ENCODE measurements at places on chromosomes 16 and 17. TPM values are rescaled to one million over a fixed set of nuclear protein-coding genes. Genes with fewer than 3 reads are reported as not detected.

The NEURL4 gene
- total RNA-seq: 18.9 TPM

The NHLRC4 gene
- 4.7 TPM for total RNA-seq

The KRT39 gene
- 0.17 TPM for total RNA-seq

The KRT37 gene
- not detected for total RNA-seq

The METTL16 gene
- total RNA-seq: 8.6 TPM

The CCDC200 gene
- total RNA-seq: 0.16 TPM

The ACACA gene
- 47.0 TPM for total RNA-seq

The STAT5A gene
- total RNA-seq: 21.1 TPM

The PRSS36 gene
- total RNA-seq: 0.17 TPM

The CMTM2 gene
- total RNA-seq: not detected

The TBX21 gene
- total RNA-seq: not detected

The SLC16A11 gene
- total RNA-seq: 0.16 TPM

The PHB1 gene
- total RNA-seq: 167 TPM

The SOCS3 gene
- total RNA-seq: 62.7 TPM

The TP53TG3B gene
- total RNA-seq: not detected

The TNFRSF17 gene
- total RNA-seq: not detected

The PRR15L gene
- not detected for total RNA-seq

The HSPB9 gene
- total RNA-seq: not detected

The LRRC36 gene
- total RNA-seq: not detected

The NKD1 gene
- under 0.01 TPM for total RNA-seq

The CAPNS2 gene
- 1.7 TPM for total RNA-seq

The KCNJ18 gene
- not detected for total RNA-seq

The ST6GALNAC1 gene
- not detected for total RNA-seq

The ATAD5 gene
- total RNA-seq: 0.17 TPM

The MTHFSD gene
- 18.3 TPM for total RNA-seq

The EPN3 gene
- total RNA-seq: not detected

The ELMO3 gene
- 0.32 TPM for total RNA-seq

The NATD1 gene
- total RNA-seq: 2.5 TPM

The SULT1A2 gene
- not detected for total RNA-seq

The ATP2C2 gene
- total RNA-seq: not detected

The GRIN2A gene
- total RNA-seq: 0.32 TPM

The CCL23 gene
- not detected for total RNA-seq

The CD300LB gene
- not detected for total RNA-seq

The ITGAL gene
- not detected for total RNA-seq

The GAS2L2 gene
- not detected for total RNA-seq

The ABCC11 gene
- 0.32 TPM for total RNA-seq

The CDC42EP4 gene
- 46.3 TPM for total RNA-seq

The PITPNC1 gene
- total RNA-seq: 22.5 TPM

The IKZF3 gene
- total RNA-seq: not detected

The OTOP2 gene
- not detected for total RNA-seq

The KRTAP4-9 gene
- not detected for total RNA-seq

The PRSS33 gene
- total RNA-seq: not detected

Measured in bronchial smooth muscle cell (primary cell).